ENCODE measurements at places on chromosomes 5 and 9.

- no peak for DNase-seq
These were observed 134.1 kb downstream of the ARL15 start for GRCh38 chr5:54176066-54176830.

DNA sequence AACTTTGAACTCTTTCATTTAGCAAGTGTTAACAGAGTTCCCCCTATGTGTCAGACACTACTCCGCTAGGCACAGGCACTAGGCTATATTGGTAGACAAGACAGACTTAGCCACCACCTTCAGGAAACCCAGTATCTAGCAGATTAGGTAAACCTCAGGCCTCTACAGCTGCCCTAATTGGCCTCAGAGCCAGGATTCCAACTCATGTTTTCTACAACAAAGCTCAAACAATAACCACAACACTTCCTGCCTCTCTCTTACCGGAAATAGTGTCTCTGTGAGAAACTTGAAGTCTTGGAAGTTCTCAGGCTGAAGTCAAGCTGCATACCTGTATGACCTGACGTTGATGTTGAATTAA lies 116.6 kb upstream of the SLC44A1 start:
- DNase-seq: peak; percentile 83

GRCh38 chr5:75847561-75848021 lies 130.4 kb upstream of the POC5 start:
- no peak for DNase-seq

- no peak for DNase-seq
These were observed 446.9 kb upstream of the CD180 start for GRCh38 chr5:67643536-67643935.

DNA sequence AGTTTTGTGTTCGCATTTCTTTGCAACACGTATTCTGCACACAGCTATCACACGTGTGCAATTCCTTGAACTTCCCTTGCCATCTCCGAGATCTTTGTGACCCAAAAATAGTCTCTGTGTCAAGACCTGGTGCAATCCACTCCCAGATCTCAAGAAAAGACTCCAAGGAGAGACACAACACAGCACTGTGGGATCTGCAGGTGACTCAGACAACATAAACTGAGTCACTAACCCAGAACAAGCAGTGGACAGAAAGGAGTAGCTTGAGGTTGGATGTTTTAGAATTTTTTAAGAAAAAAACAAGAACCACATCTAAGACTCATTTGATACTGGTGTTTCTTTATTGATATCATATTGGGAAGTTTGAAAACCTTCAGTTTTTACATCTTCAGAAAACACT lies 396.9 kb downstream of the AGTPBP1 start:
- no peak for DNase-seq

- peak; percentile 48 for DNase-seq
These were observed 92.4 kb downstream of the ARL15 start for GRCh38 chr5:54217826-54218503.

GRCh38 chr9:112772215-112772509 lies 21.6 kb downstream of the SNX30 start:
- no peak for DNase-seq

GRCh38 chr5:68821056-68821455 lies 272.8 kb upstream of the SLC30A5 start:
- DNase-seq: no peak

DNA sequence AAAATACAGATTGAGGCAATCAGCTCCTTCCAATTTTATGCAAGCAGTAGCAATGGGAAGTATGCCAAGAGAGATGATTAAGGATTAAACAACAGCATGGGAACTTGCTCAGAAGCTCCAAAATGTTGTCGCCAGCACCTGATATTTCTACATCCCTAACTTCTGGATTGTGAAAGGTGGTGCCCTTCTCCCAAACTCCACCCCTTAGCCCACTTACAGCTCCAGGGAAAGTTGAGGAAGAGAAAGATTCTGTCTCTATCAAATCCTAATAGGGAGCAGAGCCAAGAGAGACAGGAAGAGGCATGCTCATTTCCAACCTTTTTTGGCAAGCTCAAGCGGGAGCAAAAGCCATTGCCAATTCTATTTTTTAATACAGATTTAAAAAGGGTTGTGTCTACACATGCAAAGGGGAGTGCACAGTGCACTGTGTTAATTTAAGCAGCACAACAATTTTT lies 92.4 kb upstream of the NR3C1 start:
- DNase-seq: no peak

DNA sequence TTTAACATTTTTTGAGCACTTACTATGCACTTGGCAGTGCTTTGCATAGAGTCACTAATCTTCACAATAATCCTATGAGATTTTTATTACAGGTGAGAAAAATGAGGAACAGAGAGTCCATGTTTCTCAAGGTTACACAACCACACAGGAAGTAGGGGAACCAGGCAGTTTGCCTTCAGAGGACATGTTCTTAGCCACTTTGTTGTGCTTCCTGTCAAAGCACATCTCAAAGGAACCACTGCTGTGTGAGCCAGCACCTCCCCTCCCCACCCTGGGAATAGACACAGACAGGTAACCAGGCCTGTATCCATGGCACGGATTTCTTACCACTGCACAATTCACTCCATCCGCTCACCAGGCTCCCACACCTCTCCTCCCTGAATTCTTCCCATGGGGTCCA lies 6.3 kb upstream of the DNAJB5 start:
- DNase-seq: no peak

DNA sequence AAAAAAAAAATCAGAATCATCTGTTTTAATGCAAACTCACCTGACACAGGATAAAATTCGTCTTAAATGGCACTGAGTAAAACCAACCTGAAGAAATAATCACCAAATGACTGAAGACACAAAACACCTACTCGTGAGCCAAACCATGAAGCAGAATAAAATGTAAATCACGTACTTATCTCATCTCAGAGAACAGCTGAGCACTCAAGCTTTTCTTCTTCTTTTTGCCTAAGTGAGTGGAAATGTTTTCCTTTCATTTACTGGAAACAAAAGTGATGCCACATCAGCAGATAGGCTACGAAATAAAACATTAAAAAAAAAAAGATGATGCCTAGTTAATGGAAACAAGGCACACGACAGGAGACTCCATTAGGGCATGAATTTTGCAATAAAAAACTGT lies 36.4 kb downstream of the ATPSCKMT start:
- DNase-seq: no peak

GRCh38 chr5:81140441-81140840 lies 92.7 kb upstream of the CKMT2 start:
- no peak for DNase-seq

GRCh38 chr9:14080959-14081542 lies 232.9 kb downstream of the NFIB start:
- DNase-seq: no peak

- no peak for DNase-seq
These were observed 31.4 kb upstream of the BRINP1 start for GRCh38 chr9:119400606-119401005.

GRCh38 chr9:128733256-128733655 lies 9.3 kb upstream of the ZDHHC12 start:
- peak; percentile 10 for DNase-seq

DNA sequence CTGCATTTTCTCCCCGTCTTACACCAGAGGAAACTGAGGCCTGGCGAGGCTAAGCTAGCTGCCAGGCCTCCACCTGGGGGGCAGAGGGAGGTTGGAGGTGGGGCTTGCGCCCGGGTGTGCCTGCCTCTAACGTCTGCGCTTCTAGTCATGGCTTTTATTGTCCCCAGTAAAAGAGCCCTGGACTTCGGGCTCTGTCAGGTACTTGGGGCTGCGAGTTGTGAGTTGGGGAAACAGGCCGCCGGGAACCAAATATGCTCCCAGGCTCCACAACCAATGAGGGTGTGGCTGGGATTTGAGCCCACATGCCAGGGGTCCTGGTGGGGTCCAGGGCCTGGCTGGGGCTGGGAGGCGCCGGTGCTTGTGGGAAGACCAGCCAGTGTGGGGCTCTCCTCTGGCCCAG lies 57.4 kb upstream of the NOTCH1 start:
- no peak for DNase-seq

- no peak for DNase-seq
These were observed 512.2 kb downstream of the ZNF608 start for GRCh38 chr5:124234022-124234769.

DNA sequence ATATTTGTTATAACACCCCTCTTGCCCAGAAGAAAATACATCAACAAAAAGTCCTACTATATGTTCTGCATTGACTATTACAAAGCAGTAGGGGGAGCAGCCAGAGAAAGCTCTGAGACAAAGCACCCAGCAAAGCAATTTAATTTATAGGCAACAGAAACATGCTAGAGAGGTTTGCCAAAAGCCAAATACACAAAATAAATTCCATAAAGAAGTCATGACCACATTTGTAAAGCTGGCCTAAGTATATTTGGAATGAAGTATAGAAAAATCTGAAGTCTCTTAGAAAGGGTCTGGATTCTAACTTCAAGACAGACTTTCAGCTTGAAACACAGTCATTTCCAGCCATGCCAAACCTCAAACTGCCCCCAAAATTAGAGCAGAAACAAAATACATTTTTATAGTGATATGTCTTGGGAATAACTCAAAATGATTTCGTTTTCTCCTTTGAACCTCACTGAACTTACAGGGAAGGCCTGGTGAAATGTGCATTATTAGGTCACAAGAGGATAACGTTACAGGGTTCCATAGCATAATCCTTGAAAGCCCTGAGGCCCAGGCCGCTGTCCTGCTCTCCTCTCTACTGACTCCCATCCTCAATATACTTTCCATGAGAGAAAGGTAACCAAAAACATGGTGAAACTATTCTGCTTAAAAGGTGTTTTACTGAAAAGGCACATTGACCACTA lies 451.8 kb downstream of the RAB3C start:
- DNase-seq: peak; percentile 67

- no peak for DNase-seq
These were observed 122.8 kb downstream of the DPYSL3 start for GRCh38 chr5:147387109-147387508.

DNA sequence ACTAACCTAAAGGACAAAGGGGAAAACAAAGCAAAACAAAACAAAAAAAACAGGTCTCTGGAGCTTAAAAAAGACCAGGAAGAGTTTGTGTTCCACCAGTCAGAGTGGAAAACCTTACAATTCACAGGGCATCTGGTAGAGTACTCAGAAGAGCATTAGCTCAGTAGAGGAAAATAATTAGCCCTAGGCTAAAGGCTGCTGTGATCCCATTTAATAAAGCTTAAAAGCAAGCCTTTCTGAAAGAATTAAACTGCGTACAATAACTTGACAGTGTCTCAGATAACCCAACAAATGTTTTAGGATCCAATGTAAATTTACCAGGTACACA lies 7.3 kb downstream of the ECM2 start:
- no peak for DNase-seq

GRCh38 chr9:93121316-93122241 lies 12.5 kb downstream of the NINJ1 start:
- DNase-seq: no peak

DNA sequence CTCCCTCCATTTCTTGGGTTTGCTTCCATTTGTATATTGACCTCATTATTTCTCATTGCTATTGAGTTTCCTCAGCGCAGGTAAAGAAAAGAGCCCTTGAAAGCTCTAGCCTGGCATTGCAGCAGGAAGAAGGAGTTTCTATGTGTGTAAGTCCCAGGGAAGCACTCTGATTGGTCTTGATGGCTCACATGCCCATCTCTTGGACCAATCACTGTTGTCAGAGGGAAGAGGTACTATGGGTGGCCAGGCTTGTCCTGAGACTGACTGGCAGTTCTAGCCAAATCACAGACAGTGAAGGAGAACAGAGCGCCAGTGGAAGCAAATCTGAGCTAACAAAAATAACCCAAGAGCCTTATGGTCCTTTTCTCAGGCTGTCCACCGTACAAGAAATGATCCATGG lies 219.0 kb downstream of the PAX5 start:
- DNase-seq: no peak

DNA sequence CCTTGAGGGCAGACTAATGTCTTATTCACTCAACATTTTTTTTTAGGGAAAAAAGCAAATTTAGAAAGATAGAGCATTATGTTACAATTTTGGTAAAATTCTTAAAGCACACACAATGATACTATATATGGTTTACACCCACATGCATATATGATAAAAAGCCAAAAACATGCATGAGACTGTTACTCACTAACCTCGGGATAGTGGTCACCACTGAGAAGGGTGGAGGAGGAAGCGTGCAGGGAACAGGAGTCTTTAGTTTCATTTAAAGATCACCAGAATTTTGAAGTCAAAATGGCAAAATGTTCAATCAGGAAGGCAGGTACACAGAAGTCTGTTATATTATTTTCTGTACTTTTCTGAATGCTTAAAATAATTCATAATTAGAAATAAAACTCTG lies 9.2 kb downstream of the ARL15 start:
- no peak for DNase-seq

GRCh38 chr5:91110686-91111085 lies 272.4 kb downstream of the ARRDC3 start:
- DNase-seq: no peak

GRCh38 chr9:121703014-121703734 lies 51.7 kb downstream of the DAB2IP start:
- no peak for DNase-seq

GRCh38 chr9:114494776-114495569 lies 10.3 kb downstream of the WHRN start:
- no peak for DNase-seq

DNA sequence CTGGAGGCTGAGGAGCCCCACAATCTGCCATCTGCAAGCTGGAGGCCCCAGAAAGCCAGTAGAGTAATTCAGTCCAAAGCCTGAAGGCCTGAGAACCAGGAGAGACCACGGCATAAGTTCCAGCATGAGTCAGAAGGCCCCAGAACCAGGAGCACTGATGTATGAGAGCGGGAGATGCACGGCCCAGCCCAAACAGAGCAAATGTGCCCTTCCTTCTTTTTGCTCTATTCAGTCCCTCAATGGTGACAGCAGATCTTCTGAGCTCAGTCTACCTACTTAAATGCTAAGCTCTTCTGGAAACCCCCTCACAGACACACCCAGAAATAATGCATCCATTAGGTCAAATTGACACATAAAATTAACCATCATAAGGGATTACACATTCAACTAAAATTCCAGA lies 277.6 kb downstream of the ATPSCKMT start:
- DNase-seq: no peak

DNA sequence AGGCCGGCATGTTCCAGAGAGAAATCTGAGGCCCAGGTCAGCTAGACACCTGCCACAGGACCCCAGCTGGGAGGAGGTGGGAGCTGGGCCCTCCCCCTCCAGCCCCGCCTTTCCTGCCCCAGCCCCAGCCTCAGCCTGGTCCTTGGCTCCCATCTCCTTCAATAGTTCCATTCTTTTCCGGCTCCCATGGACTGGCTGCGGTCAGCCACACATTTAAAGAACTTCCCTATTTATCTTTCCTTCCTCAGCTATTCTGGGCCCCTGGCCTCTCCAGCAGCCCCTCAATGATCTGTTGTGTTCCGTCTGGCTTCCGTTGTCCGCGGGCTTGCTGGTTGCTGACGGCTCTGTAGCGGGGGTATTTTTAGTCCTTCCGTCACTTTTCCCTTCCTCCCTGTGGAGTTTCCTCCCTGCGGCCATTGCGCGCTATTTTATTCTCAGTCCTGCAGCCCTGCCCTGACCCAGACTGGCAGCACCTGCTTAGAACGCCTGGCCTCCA lies 73.8 kb downstream of the AMBP start:
- DNase-seq: no peak

DNA sequence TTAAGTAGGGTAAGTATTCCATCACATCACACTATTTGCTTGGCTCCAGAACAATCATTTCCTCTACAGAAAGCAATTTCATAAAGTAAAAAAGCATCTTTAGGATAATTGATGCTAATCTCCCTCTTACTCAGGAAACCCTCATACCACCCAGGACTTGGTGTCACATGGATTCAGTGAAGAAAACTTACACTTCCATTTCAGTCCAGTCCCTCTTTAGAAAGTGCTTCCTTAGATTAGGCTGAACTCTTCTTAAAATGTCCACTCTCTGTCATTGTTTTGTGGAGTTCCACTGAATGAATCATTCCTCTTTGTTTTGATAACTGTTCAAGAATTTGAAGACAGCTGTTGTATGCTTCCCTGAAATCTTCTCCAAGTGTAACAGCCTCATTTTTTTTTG lies 144.0 kb upstream of the ZNF462 start:
- DNase-seq: no peak
